ENCODE measurements at places on chromosomes 12 and 14.

- no peak for DNase-seq
These were observed 79.6 kb downstream of the PITPNM2 start for GRCh38 chr12:123071099-123071800.

DNA sequence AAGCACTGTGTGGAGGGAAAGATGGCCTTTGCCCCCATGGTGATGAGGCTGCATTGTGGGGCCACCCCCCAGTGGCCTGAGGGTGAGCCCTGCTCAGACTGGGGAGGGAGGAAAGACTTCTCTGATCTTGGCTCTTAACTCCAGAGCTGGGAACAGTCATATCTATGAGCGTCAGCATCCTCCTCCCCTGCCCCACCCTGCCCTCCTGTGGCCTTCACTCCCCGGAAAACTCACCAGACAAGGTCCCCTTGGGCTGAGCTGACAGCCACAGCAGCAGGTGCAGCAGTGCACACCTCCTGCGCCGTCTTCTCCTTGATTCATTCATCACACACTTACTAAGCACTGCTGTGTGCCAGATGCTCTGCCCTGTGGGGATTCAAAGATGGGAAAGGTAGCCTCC lies 98.8 kb downstream of the B4GALNT3 start:
- no peak for DNase-seq

DNA sequence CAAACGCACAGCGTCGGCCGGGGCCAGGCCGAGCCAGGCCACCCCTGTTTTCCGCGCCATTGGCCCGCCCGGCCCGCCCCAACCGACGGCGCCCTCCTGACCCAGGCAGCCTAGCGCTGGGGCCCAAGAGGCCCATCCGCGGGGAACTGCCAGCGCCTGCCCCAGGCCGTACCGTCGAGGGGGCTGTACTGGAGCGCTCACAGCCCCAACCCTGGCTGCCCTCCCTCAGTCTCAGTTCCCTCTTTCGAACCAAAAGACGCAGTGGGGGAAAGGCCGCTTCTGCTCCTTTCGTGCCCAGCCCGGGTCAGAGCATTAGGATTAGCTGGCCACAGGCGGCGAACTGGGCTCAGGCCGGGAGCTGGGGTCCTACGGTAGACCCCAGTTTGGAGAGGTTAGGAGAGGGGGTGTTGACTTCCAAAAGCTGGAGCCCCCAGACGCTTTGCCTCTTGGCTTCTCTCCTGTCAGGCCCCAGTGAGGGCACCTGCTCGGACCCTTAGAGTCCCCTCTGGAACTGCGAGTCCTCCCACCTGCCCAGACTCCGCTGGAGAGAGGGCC lies 1.9 kb downstream of the NKX2-1 start:
- DNase-seq, result peak; percentile 84

DNA sequence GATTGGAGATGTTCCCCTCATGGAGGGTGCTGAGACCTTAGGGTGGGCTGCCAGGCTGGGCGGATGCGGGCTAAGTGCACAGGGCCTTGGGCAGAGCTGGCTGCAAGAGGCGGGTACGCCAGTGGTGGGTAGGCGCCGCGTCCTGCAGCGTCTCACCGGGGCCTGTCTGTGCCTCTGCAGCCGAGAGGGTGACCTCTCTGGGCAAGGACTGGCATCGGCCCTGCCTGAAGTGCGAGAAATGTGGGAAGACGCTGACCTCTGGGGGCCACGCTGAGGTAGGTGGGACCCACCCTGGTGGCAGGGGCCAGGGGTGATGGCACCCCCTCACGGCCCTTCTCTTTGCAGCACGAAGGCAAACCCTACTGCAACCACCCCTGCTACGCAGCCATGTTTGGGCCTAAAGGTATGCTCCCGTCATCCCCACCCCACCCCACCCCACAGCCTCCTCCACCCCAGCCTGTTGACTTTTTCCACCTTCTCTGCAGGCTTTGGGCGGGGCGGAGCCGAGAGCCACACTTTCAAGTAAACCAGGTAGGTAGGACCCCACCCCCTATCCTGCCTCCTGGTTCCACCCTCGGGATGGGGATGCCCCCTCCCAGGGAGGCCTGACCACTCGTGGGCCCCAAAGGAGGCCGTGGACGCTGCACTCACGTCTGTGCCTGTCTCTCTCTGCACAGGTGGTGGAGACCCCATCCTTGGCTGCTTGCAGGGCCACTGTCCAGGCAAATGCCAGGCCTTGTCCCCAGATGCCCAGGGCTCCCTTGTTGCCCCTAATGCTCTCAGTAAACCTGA lies 1.5 kb downstream of the CRIP1 start:
- DNase-seq, result no peak

DNA sequence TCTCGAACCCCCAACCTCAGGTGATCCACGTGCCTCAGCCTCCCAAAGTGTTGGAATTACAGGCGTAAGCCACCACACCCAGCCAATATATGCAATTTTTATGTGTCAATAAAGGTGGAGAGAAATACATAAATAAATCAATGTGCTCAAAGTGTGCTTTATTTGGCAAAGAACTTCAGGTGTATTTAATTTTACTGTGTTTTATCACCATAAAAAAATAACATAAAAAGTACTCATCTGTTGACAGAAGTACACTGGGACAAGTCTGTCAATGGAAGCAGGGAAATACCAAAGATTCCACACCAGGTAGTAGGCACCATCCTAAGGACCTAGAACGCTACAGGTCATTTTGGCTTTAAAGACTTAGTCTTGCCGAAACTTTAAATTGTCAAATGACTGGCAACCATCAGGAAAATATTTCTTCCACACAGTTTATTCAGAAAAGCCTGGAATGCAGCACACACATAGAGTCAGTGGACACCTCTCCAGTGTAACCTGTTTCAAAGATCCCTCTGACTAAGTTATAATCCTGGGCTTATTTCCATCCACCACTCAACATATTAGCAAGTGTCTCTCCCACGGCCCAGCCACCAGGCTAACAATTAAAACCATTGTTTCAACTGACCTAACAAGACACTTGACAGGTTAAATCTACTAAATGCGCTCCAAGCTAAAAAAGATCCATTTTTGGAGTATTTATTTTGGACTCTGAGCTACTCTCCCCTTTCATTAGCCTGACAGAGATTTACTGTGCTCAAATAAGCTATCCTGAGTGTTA lies 4.2 kb downstream of the ERO1A start:
- DNase-seq, result no peak

DNA sequence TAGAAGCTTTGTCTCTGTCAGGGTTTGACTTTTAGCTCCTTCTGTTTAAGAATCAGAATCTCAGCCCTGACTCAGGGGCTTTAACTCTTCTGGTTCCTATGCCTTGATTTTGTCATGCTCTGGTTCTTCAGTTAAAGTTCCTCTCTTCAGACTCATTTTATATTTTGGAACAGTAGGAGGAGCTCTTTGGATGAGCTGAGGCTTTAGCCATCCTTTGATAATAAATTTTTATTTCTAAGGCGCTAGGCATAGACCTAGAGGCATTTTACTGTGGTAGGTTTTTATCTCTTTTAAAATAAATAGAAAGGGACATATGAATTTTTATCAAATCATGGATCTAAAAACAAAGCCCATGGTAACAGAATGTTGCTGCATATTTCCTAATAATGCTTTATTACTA lies 51.7 kb downstream of the ATP23 start:
- DNase-seq, result no peak

DNA sequence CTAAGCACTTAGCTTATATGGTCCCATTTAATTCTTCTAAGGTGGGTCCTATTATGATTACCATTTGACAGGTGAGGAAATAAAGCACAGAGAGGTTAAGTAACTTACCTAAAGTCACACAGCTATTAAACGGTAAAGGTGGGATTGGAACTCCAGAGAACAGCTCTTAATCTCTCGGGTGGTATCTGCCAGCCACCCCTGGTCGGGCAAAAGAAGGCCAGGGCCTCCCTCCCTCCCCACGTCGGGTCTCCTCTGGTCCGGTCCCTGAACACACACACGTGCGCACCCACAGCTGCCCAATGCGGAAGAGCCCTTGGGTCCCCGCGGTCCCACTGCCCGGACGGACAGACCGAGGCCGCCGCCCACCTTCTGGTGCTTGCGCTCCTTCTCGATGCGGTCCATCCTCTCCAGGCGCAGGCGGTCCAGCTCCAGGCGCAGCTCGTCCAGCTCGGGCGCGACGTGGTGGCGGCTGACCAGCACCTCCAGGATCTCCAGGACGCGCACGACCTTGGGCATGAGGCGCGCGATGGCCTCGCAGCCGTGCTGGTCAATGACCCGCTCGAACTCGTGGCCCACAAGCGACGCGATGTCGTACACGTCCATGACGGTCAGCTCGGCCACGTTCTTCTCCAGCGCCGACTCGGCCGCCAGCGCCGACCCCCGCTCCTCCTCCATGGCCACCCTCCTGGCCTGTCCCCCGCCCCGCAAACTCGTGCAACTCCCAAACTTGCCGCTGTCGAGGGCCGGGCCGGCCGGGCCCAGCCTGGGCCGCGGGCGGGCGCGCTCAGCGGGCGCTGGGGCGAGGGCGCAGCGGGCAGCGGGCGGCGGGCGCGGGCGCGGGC lies 490 bp downstream of the RILPL1 start:
- peak; percentile 48 for DNase-seq

DNA sequence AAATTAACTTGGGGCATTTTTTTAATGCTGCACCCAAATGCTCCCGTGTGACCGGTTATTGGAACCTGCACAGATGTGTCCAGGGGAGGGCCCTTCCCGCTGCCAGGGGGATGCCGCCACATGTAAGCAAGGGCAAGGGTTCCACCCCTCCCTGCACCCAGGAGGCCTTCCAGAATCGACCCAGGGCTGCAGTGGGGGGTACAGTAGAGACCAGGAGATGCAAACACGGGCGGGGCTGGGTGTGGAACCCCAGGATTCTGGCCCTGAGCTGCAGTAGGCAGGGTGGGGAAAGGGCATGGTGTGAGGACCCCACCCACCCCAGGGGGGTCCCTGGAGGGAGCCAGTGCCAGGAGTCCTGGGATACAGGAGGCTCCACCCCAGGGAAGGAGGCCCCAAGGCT lies 54.1 kb downstream of the TNFAIP2 start:
- DNase-seq, result no peak

DNA sequence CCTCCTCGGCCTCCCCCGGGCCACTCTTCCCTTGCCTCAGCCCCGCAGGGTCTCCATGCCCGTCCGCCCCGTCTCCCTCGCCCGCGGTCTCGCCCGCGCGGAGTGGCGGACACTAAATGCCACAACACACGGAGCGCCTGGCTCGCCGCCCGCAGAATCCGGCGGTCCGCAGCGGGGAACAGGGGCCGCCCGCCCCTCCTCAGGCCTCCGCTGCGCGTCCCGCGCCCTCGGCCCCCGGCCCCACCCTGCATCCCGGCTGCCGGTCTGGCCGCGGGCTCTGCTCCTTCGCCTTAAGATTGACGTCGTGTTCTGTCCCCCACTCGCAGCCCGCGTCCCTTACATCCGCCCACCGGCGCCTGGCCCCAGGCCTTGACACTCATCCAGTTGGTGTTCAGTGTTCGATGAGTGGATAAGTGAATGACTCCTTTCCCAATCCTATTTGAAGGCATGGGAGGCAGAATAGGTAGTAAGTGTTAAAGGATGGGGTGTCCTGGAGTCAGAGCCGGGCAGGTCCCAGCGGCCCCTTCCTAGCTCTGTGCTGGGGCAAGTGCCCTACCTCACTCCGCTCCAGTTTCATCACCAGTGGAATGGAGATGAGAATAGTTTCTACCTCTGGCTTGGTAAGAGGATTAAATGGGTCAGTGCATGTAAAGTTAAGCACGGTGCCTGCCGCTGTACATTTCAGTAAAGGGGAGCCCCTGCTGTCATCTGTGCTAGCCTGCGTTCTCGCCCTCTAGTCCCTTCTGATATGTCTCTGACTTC lies 622 bp downstream of the TECPR2 start:
- DNase-seq, result peak; percentile 78

DNA sequence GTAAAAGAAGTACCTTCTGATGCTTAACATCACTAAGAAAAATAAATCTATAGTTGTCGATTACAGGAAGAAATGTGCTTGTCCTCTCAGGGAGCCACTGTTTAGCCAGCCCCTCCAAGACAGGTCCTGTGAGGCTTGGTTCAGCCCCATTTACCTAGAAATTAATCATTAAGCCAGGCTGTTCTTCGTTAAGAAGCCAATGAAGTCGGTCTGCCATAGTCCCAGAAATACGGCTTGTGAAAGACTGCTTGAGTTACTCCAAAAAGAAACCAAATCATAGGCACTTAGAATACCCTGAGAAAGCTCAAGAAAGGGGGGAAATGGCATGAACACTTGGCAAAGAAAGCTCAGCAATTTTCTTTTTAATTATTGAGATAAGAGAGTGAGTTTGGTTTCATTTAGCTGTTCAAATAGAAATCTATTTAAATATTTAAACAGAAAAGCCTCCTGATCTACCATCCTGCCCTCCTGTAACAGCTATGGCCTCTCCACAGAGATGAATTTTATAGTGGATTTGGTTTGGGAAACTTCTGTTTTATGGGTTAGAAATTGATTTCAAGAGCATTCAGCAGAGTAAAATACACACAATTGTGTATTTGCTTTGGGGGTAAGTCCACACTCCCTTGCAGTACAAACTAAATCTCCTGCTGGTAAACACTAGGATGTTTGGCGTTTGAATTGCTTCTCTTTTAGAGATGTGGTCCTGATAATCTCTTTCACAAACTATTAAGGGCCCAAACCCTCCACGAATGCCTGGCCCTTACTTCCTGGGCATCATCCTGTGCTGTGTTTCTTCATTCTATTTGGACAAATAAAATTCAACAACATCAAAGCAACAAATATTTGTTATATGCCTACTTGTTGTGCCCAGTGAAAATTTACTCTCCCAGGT lies 234.4 kb downstream of the SEC23A start:
- no peak for DNase-seq

DNA sequence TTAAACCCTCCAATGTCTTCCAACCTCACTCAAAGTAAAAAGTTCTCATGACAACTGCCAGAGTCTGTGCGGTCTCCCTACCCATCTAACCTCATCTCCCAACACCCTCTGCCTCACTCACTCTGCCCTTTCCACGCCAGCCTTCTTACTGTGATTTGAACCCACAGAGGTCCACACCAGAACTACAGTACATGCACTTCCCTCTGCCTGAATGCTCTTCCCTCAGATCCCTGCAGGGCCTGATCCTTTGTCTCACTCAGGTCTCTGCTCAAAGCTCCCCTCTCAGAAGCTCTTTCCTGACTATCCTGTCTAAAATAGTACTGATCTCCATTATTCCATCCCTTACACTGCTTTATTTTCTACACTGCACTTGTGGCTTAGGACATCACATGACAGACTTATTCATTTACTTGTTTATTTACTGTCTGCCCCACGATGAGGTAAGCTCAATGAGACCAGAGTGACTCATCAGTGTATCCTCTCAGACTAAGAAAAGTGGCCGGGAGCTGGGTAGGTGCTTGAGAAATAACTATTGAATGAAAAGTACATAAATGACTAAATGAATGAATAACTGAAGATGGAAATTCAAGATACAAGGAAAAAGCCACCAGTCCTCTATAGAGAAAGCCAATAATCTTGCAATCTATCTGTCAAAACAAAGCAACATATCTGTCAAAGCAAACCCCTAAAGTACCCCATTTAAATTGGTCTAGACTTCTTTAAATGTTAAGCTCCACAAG lies 17.1 kb downstream of the POMT2 start:
- peak; percentile 47 for DNase-seq

GRCh38 chr12:22473212-22473611 lies 71.1 kb downstream of the C2CD5 start:
- no peak for DNase-seq

DNA sequence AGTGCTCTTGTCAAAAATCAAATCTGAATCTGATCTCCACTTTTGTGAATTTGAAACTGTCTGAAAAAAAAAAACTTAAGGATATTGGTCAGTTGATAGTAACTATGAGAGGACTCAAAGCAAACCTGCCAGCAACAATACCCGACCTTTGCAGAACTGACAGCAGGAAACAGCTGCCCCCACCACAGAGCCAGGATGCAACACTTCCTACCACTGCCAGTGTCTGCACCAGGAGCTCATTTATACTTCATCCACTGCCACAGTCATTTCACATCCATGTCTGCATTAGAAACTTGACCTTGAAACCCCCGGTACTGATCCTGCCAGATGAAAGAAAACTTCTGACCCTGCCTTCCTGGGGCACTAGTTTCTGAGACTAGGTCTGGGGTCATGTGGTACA lies 27.4 kb upstream of the RXYLT1 start:
- no peak for DNase-seq

Measured in NCI-H1417 (cell line).